ENCODE measurements at places on chromosomes 11 and 22.
A peak's percentile ranks its signal among the peaks of the same experiment; 100 is the strongest.

DNA sequence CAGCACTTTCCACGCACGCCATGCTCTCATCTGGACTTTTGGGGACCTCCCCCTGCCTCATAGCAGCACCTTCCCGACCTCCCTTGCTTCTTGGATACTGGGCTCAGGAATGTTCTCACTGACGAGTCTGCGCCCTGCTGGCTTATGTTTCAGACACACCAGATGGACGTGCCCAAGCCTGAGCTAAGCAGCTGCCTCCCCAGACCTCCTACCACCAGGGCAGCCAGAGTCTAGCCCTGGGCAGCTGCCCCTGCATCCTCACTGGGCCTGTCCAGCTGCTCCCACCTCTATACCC lies 13.2 kb upstream of the RGL4 start:
- DNase-seq: no peak

DNA sequence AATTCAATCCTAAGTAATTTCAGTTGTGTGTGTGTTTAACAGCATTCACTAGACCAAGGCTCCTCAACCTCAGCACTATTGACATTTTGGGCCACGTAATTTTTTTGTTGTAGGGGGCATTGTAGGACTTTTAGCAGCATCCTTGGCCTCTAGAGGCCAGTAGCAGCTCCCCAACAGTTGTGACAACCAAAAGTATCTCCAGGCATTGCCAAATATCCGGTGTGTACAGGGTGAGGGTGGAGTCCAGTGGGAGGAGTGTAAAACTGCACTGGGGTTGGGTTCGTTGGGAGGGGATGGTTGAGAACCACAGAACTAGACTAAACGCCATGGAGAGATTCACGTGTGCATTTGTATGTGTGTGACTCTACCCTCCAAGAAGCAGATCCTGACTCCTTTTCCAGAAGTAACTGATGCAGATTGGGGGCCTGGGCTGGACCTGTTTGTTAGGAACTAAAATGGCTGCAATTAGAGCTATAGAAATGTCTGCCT lies 5.9 kb upstream of the PHF21A start:
- DNase-seq: no peak

GRCh38 chr22:35539910-35540594 lies 579 bp upstream of the RASD2 start:
- DNase-seq: peak; percentile 42

DNA sequence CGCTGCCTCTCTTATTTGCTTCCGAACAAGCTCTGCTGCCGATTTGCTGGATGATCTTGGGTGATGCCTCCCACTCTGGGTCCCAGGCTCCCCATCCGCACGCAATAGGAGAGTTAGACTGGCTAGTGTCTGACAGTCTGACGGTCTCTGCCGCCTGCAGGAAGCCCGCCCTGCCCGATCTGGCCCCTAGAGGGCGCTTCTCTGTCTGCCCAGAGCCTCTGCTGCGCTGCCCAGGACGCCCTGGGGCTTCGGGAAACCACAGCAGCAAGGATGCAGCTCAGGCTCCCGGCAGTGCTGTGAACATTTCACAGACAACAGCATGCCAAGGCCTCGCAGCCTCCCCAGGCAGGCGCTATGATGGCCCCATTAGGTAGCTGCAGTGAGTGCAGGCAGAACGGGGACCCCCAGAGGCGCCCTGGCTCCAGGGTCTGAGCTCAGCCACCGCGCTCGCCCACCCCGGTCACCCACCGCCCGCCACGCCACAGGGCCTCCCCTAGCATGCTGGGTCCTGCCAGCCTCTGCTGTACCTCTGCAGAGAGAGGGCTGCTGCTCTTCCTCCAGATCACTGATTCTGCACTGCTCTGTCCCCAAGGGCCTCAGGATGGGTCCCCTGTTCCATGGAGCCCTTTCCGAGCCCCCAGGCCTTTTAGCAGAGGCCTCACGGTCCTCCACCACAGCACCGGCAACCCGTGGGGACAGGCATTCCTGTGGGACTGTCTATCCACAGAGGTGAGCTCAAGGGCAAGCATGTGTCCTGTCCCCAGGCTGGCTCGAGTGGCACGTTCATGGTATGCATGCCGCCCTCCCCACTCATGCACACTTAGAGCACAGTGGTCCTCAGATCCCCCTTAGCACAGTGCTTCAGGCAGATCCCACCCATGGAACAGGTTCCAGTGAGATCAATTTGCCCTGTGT lies 4.3 kb upstream of the BAIAP2L2 start:
- DNase-seq: peak; percentile 59

- DNase-seq: no peak
Observed at GRCh38 chr11:96014217-96014616, 90.3 kb upstream of the MTMR2 start.

DNA sequence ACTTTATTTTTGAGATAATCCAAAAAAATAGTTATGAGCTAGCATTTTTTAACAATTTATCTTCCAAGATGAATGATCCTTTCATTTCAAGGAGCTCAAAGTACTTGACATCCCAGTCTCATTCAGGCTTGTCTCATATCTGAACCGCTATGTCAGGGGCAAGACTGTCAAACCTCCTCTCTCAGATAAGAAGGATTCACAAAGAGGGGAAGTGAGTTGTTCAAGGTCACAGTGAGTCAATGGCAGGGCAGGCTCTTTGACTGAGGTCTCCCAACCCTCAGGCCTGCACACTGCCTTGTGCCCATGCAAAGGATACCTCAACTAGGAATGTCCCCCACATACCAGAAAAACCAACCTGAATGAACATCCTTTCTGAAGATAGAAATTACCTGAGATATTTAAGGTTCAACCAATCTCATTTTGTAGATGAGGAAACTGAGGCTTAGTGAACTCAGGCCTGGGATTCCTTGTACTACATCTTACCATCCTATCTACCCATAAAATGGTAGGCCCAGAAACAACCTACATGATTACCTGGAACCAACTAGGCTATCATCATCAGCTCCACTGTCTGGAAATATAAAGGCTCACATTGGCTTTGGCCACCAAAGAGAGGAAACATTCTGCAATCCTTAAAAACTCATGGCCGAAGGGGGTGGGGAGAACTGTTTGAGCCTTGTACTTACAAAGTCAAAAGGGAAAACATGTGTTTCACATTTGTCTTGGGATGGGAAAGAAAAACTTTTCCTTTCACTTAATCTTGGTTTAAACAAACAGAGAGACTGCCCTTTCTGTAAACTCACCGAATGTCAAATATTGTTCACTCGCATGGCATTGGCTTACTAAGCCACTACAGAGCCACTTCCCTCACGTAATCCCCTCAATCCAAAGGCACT lies 51.1 kb downstream of the LIF start:
- no peak for DNase-seq

DNA sequence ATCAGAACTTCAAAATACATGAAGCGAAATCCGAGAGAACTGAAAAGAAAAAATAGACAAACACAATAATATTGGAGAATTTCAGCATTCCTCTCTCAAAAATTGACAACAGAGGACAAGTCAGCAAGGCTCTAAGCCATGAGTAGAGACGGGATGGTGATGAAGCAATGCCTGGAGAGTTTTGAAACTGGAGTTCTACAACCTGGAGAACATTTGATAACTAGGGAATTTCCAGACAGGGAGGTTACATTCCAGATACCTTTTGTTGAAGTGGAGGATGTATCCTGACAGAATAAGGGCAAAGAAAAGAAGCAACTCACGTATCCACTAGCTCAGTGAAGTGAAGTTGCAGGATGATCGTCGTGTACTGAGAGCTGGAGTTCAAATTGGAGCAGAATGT lies 291.4 kb downstream of the CTTN start:
- no peak for DNase-seq

DNA sequence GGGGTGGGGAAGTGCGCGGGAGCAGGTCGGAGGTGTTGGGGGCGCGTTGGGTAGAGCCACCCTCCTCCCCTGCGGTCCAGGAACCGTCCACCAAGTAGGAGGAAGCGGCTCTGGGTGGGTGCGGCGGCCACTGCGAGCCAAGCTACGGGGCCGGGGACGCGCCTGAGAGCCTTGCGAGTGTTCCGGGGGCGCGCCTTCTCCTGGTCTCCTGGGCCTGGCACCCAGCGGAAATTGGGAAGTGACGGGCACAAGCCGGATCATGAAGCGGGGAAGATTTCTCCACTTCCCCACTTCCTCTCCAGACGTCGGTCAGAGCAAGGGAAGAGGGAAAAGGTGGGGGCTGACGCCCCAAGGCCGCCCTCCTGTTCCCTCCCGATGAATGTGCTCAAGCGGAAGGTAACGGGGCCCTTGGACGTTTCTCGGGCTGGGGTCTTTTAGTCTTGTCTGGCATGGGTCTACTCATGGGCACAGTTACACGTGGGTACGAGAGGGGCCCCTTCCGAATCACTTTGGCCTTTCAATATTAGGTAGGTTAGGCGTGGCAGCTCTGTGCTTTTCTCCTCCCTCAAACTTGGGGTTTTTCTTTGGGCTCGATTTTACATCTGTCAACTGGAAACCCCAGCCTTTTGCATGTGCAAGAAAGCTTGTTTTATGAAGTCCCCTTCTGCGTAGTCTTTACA lies 865 bp downstream of the RBM14 start:
- no peak for DNase-seq

GRCh38 chr11:76119032-76119431 lies 87.3 kb downstream of the WNT11 start:
- no peak for DNase-seq

GRCh38 chr22:46734830-46735453 lies 3.1 kb downstream of the CERK start:
- peak; percentile 57 for DNase-seq

DNA sequence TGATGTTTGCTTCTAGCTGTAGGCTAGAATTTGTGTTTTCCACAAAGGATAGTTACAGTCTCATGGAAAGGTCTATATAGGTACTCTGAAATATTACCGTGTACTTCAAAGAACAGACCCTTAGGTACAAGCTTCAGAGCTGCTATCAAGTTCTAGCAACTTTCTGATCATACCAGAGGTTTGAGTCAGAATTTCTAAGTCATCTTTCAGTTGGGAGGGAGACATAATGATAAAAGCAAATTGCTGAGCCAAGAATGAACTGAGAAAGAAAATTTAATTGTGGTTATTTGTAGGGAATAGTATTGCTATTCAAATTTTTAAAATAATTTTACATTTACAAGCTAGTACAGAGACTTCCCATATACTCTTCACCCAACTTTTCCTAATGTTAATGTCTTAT lies 19.9 kb upstream of the ME3 start:
- DNase-seq: no peak

DNA sequence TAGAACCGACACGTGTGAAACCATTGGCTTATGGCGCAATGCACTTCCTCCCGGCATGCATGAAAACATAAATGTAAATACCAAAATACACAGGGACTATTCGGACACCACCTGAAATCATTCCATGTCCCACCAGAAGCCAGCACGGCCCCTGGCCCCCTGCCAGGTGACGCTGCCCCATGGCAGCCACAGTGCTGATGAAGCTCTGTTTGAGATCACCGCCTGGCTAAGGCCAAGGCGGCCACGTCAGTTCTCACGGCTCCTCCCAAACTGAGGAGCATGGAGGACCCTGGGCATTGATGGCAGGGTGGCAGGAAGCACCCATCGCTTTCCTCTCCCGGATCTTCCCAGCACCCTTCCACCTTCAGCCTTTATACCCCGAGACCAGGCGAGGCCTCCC lies 89.5 kb downstream of the CDKN1C start:
- DNase-seq: no peak

GRCh38 chr11:12727563-12728211 lies 53.5 kb downstream of the TEAD1 start:
- DNase-seq: no peak

- DNase-seq: peak; percentile 26
Observed at GRCh38 chr11:40293655-40294348, 1165.7 kb downstream of the LRRC4C start.

DNA sequence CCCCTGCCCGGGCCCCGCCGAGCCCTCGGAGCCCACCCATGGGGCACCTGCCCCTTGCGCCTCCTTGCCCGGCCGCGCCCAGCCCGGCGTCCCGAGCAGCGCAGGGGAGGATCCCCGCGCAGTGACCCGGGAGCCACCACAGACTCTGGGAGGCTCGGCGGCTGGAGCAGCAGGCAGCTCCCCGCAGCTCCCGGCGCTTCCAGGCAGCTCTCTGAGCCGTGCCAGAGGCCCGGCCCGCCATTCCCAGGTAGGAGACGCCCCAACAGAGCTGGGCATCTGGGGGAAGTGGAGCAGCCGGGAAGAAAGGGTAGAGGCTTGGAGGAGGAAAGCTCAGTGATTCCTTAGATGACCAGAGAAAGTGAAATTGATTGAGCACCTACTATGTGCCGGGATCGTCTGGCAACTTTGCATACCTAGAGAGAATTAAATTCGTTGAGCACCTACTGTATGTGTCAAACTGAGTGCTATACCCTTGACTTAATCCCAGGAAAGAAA lies 670 bp downstream of the RASD2 start:
- no peak for DNase-seq

- no peak for DNase-seq
Observed at GRCh38 chr11:83437939-83438338, 151.8 kb upstream of the CCDC90B start.

GRCh38 chr22:29391546-29391945 lies 3.2 kb upstream of the AP1B1 start:
- DNase-seq: no peak

- no peak for DNase-seq
Observed at GRCh38 chr11:110830747-110831146, 118.5 kb upstream of the ARHGAP20 start.

DNA sequence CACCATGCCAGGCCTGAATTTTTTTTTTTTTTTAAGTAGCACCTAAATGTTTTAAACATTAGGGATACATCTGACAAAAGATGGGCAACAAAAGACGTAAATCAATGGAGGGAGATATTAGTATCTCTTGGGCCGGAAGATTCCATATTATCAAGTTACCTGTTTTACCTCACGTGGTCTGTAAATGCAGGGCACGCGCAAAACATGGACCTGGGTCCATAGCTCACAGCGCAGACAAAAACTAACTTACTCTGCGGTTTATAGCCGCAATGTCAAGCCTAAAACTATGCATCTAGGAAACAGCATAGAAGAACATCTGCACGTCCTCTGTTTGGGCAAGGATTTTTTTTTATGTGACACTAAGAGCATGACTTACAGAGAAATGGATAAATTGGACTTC lies 31.5 kb upstream of the PANX2 start:
- no peak for DNase-seq

DNA sequence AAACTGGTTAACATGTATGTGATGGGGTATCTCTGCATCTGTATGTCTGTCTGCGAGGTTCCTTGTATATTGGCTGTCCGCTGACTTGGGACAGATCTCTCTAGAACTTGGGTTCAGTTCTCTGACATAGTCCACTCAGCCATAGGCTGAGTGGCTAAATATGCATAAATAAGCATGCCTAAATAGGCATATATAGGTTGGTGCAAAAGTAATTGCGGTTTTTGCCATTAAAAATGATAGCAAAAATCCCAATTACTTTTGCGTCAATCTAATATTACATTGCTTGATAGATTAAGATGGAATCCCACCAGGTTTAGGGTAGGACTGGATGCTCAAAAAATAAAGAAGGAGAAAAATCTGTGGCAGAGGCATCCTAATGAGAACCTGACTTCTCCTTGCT lies 8.8 kb downstream of the LRRC55 start:
- DNase-seq: no peak

GRCh38 chr11:71153005-71153390 lies 99.4 kb downstream of the SHANK2 start:
- no peak for DNase-seq
